ACHN (cell line): ENCODE measurements at places on chromosomes 6 and 20.

- no peak for DNase-seq
These were observed 20.4 kb downstream of the SNPH start for GRCh38 chr20:1286267-1287024.

DNA sequence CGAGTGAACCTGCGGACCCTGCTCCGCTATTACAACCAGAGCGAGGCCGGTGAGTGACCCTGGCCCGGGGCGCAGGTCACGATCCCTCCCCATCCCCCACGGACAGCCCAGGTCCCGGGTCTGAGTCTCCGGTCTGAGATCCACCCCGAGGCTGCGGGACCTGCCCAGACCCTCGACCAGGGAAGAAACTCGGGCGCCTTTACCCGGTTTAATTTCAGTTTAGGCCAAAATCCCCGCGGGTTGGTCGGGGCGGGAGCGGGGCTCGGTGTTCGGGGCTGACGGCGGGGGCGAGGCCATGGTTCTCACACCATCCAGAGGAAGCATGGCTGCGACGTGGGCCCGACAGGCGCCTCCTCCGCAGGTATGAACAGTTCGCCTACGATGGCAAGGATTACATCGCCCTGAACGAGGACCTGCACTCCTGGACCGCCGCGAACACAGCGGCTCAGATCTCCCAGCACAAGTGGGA, 46.9 kb upstream of the TRIM26 start:
- no peak for DNase-seq

DNA sequence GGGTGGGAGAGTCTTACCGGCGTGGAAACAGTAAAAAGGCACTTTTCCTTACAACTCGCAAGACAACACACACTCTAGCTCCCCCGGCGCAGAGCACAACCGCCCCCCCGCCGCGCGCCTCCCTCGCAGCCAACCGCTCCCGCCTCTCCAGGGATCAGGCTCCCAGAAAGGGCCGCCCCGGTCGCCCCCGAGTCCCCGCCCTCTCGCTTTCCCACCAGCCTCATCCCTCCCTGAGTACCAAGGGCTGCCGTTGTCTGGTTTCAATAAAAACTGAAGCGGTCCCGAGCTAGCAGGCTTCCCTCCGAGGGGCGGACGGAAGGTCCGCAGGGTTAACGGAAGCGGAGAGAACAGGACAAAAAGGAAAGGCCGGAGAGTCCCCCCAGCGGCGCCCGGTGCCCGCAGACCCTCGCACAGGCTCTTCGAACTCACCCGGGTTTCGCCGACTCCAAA, 804 bp downstream of the ELOVL5 start:
- peak; percentile 57 for DNase-seq

DNA sequence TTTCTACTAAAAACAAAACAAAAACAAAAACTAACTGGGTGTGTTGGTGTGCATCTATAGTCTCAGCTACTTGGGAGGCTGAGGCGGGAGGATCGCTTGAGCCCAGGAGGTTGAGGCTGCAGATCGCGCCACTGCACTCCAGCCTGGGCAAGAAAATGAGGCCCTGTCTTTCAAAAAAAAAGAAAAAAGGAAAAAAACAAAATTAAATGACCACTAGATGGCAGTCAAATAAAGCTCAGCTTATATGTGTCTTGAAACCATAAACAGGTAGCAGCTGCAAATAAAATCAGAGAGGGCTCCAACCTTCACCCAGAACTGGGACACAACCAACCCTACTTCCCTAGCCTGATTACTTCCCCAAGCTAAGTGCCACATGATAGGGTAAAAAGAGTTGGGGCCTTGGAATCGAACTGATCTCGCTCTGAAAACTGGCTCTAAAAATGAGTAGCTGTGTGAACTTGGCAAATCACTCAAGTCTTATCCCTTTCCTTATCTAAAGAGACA, 67.1 kb upstream of the ADGRF4 start:
- peak; percentile 76 for DNase-seq

DNA sequence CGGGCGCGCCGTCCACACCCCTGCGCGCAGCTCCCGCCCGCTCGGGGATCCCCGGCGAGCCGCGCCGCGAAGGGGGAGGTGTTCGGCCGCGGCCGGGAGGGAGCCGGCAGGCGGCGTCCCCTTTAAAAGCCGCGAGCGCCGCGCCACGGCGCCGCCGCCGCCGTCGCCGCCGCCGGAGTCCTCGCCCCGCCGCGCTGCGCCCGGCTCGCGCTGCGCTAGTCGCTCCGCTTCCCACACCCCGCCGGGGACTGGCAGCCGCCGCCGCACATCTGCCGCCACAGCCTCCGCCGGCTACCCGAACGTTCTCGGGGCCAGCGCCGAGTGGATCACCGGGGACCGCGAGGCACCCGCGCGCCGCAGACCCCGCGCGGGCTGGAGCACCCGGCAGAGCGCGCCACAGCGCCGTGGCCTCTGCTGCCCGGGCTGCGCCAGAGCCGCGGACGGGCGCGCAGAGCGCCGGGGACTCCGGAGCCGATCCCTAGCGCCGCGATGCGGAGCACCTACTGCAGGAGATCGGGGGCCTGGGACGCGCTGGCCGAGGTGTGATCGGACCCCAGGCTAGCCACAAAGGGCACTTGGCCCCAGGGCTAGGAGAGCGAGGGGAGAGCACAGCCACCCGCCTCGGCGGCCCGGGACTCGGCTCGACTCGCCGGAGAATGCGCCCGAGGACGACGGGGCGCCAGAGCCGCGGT, at the start of gene BMP2:
BMP2 (plus strand) TSS at position 151 of the 692 bp plus-strand sequence. CDS start 2,441 bp downstream, outside the sequence.
- peak; percentile 25 for DNase-seq

- DNase-seq: no peak
These were observed 22.0 kb upstream of the VSTM2L start for GRCh38 chr20:37880726-37881591.

GRCh38 chr6:41892921-41893564, 2.1 kb downstream of the USP49 start:
- no peak for DNase-seq

DNA sequence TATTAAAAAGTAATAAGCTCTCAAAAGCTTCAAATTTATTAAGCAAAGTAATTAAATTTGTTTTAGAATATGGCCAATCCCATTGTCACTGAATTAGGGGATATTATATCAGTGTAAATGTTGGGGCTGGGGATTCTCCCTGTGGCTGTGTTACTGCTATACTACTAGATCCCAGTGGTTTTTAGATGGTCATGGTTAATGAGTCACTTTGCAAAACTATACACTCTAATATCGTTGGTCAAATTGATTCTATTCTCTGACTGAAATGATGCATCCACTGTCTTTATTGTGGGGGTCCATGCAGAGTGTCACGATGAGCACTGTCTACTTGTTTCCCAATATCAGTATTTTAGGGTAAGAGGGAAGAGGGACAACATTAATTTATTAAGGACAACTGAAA, 336.9 kb upstream of the PREP start:
- DNase-seq: no peak

- DNase-seq: no peak
These were observed 90.1 kb upstream of the FKBP1C start for GRCh38 chr6:63121166-63121565.

DNA sequence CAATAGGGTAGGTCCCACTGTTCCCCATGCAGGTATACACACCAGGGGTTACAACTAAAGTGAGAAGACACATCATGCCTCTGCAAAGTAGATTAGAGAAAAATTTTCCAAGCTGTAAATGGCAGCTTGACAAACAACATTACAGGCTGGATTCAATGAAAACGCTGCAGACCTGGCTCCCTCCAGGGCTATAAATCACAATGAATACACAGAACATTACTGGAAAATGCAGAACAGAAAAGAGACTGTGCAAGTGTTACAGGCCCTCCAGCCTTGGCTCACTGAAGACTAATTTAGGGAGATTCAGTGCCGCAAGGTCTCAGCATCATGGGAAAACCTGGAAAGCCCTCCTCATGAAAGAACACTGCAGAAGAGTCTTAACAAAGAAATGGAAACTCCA, 207.8 kb downstream of the KHDC1L start:
- no peak for DNase-seq

DNA sequence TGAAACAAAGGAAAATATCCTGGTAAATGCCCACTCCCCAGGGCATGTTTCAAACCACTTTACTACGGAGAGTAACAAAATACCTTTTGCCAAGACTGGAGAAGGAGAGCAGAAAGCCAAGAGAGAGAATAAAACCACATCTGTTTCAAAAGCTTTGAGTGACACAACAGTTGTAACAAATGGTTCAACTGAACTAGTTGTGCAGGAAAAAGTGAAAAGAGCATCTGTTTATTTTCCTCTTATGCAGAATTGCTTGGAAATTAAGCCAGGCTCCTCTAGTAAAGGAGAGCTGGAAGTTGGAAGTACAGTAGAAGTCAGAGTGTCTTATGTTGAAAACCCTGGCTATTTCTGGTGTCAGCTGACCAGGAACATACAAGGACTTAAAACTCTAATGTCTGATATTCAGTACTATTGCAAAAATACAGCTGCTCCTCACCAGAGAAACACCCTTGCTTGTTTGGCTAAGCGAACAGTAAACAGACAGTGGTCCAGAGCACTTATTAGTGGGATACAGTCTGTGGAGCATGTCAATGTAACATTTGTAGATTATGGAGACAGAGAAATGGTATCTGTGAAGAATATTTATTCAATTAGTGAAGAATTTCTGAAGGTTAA, 2.6 kb downstream of the TDRD6 start:
- DNase-seq: no peak

DNA sequence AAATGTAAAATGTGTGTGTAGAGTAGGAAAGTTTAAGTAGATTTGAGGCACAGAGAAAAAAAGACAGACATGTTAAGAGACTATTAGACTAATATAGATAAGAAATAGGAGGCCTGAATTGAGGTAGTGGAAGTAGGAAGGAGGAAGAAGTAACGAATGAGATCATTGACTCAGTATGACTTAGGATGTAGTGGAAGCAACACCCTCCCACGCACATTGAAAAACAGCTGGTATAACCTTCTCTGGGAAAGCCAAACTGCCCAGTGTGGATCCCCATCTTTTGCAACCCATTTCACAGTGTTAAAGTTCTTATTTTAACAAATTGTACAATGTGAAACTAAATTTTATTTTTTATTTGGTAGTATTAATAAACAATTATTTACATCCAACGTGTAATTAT, 89.1 kb downstream of the GRIK2 start:
- no peak for DNase-seq

- DNase-seq: peak; percentile 42
These were observed 65.4 kb upstream of the RIN2 start for GRCh38 chr20:19692685-19693119.
